ENCODE measurements at places on chromosomes 11 and 22. TPM values are rescaled to one million over a fixed set of nuclear protein-coding genes. Genes with fewer than 3 reads are reported as not detected.

DNA sequence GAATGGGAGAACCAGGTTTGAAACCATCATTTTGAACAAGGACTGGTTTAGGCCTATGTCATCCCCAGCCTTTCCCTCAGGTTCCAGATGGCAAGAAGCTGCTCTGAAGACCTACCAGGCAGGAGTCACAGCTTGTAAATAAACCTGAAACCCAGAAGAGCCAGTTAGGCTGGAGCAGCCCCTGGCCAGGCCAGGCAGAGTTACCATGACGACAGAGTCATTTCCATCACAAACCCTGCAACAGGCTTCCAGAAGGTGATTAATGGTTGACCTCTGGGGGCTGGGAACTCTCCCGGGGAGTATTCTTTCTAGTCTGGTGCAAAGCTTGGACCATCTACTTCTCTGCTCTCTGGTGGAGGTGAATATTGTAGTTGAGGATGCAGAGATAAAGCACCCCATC, 164.1 kb upstream of the NCAM1 start:
- no peaks in the 10 kb centered on the region for H3K27me3 ChIP-seq
- DNase-seq: no peak
- H3K4me1 ChIP-seq: no peaks in the 10 kb centered on the region
- H3K4me3 ChIP-seq: no peak overlapping the region
- no peaks in the 10 kb centered on the region for H3K36me3 ChIP-seq
- H3K27ac ChIP-seq: no peak overlapping the region

GRCh38 chr11:67648140-67648795, 2.3 kb downstream of the ACY3 start:
- H3K27me3 ChIP-seq: no peaks in the 10 kb centered on the region
- peak; percentile 59 for DNase-seq

The LRRC4C gene
- not detected for total RNA-seq

The IGSF22 gene
- not detected for total RNA-seq
